GDM1 (cell line): ENCODE measurements at places on chromosomes 12 and 14.

DNA sequence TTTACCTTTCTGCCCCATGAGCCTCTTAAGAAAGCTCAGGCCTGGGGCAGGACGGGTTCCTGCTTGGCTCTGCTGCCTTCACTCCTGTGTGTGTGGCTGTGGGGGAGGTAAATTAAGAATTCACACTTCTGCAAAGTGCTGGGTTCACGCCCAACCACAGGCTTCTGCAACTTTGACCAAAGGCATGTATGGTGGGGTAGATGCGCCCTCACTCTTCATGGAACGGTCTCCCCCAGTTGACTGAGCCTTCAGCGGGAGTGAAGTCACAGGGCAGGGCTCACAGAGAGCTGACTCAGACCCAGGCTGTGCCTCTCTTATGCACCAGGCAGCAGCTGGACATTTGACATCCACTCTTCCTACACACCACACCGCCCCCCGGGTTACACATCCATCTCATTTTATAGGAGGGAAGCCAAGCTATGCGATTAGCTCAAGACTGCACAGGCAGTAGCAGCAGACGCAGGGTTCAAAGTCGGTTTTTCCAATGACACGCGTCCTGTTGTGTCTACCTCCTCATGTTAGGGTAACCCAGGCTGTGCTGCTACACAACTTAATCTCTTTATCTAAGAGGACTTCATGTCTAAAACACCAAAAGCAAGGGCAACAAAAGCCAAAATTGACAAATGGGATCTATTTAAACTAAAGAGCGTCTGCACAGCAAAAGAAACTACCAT, 15.4 kb upstream of the BCL11B start:
- no peak for DNase-seq

GRCh38 chr14:51293149-51293911, 53.3 kb downstream of the TMX1 start:
- DNase-seq: no peak

GRCh38 chr12:14048941-14049545, 67.6 kb upstream of the GRIN2B start:
- no peak for DNase-seq

DNA sequence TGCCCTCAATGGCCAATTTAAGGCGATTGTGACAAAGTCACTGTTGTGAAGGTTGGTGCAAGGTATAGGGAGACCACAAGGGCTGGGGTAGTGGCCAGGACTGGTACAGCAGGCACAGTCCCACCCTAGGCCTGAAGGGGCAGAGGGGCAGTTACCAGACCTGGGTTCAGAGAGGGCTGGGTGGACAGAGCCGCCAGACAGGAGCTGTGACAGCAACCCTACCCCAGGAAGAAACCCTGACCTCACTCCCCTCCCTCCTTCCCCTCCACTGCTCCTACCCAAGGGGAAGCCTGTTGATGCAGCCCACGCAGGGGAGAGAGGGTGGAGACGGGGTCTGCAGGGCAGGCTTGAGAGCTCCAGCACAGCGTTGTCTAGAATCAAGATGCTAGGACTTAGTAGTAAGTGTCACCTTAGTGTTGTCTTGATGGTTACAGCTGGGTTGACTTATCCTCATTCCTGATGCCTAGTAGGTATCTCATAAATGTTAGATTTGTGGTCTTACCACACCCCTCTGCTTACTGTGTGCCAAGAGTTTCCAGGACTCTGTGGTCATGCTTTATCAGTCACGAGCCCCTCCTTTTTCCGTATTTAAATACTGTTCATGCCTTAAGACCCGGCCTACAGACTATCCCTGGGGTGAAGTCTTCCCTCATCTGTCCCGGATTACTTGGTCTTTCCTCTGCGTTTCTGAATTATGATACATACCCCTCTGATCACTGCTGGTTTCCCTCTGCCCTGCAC, 14.4 kb downstream of the EML1 start:
- no peak for DNase-seq

- no peak for DNase-seq
These were observed 3.2 kb upstream of the DACT1 start for GRCh38 chr14:58634406-58635090.

- DNase-seq: no peak
These were observed 185.6 kb downstream of the TBX5 start for GRCh38 chr12:114220311-114220710.

DNA sequence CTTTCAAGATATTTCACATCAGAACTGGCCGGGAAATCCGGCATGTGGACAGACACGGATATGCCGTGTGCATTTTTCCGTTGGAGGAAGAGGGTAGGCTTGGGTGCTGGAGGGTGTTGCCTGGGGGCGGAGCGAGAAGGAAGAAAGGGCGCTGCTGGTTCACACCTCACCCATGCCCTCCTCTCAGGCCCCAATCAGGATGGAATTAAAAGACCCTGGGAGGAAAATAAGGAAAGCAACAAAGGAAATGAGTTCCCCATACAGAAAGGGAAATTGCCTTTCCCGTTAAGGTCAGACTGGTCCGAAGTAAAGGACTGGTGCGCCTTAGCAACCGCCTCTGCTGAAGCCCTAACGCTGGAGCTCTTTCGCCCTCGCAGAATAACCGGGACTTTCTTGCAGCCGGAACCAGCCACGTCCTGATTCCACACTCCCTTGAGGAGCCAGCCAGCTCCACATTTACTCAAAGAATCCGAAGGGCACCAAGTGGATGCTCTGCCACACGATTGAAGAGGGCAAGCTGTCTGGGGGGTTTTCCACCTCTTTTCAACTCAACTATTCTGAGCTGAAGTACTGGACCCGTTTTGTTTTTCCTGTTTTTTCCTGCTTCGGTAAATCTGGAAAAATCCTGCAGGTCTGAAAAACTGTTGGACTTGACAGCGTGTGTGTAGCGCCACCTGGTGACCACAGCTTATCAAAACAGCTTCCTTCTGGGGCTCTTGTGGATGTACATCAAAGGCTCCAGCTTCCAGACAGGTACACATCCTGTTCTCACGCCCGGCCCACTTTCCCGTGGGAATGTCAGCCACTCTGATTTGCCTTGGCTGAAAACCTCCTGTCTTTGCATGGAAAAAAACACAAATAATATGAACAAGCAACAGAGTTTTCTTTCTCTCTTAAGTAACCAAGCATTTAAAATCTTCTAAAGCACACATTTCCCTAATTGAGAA, 37.6 kb upstream of the BCL2L14 start:
- DNase-seq: peak; percentile 31

- no peak for DNase-seq
These were observed at the start of gene OLR1 for GRCh38 chr12:10171973-10172728. TSS of gene OLR1 (minus strand) at chr12:10172132. CDS start at chr12:10172077, 55 bp downstream.

- DNase-seq: no peak
These were observed 111.4 kb downstream of the DICER1 start for GRCh38 chr14:95045836-95046430.

DNA sequence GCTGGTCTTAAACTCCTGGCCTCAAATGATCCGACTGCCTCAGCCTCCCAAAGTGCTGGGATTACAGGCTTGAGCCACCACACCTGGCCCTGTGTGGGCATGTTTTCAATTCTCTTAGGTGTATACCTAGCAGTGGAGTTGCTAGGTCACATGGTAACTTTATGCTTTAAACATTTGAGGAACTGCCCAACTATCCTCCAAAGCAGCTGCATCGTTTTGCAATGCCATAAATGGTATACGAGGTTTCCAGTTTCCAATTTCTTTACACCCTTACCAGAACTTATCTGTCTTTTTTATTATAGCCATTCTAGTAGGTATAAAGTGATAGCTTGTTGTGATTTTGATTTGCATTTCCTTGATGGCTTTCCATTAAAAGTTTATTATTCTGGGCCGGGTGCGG, 25.1 kb downstream of the RBMS2 start:
- no peak for DNase-seq

GRCh38 chr14:87241018-87241768, 751.8 kb downstream of the GALC start:
- no peak for DNase-seq

DNA sequence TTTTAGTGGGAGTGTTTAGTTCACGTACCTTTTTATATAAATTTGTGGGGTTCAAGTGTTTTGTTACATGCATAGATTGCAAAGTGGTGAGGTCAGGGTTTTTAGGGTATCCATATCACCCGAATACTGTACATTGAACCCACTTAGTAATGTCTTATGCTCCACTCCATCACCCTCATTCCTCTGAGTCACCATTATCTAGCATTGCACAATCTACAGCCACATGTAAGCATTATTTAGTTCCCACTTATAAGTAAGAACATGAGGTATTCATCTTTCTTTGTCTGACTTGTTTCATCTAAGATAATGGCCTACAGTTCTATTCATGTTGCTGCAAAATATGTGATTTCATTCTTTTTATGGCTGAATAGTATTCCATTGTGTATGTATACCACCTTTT, 583.7 kb upstream of the LRFN5 start:
- DNase-seq: no peak

DNA sequence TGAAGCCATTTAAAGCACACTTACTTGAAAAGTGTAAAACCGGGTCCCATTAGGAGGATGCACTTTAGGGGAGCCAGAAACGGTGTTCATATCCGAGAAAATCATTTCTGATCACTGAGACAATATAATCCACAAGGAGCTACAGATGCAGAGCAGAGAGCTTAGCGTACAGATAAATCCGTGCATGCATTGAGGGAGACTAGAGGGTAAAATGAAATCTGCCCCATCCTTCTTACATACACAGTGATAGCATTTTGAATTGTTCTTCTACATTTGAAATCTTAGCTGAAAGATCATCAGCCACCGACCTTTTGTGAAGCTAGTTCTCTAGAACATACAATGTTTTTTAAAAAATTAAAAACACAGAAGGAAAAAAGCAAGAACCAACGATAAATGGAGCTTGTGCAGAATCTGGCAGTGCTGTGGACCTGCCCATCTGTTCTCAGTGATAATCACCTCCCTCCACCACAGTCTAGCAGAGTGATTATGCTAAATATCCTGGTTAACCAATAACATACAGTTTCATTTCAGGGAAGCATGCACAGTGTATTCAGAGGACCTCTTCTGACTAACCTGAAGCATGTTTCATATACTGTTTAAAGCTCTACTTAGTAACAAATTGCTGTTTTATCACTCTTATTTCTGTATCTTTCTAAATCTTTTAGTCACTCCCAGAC, 161.1 kb downstream of the PPFIA2 start:
- no peak for DNase-seq

DNA sequence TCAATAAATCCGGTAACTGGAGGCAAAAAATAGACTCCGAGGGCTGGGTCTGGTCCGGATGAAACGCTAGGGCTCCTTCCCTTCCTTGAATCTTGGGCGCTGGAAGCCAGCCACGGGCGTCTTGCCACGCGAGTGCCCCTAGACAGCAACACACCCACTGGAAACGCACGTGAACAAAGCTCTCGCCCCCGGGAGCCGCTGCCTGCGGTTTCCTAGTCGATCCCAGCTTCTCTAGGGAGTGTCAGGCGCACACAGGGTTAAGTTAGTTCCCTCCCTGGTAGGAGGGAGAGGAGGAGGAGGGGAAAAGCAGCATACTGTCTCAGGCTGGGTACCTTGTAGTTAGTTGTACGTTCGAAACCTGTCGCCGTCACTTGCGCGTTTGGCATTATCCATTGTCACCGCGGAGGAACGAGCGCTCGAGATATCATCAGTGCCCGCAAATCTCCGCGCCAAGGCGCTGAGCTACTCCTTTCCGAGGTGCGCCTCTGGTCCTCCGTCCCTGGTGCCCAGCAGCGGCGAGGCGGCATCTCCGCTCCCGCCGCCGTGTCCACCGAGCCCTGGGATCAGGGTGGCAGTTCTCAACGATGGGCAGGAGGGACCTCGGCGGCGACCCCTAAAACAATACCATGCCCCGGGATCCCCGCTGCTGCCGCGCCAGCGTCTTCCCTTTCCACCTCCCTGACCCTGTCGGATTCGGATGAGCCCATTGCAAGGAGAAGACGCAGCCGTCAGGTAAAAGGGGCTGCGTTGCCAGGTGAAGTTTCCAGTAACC, at the start of gene FLRT2:
TSS of gene FLRT2 (plus strand) at position 342 of the 772 bp plus-strand sequence. CDS start 91,371 bp downstream, outside the sequence.
- no peak for DNase-seq

DNA sequence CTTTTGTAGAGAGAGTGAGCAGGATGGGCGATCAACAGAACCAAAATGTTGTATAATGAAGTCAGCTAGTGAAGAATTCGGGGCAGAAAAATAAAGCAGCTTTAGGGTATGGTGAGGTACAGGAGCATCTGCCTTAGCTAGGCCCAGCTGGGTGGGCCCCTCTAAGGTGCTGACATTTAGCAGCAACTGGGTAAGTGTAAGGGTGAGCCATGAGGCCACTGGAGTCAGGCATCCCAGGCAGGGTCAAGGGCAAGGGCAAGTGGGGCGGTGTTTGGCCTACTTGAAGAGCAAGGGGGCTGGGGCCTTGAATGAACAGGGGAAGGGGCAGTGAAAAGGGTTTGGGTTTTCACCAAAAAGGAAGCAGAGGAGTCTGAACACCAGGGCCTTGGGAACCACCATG, 583.6 kb downstream of the BCL11B start:
- DNase-seq: no peak

DNA sequence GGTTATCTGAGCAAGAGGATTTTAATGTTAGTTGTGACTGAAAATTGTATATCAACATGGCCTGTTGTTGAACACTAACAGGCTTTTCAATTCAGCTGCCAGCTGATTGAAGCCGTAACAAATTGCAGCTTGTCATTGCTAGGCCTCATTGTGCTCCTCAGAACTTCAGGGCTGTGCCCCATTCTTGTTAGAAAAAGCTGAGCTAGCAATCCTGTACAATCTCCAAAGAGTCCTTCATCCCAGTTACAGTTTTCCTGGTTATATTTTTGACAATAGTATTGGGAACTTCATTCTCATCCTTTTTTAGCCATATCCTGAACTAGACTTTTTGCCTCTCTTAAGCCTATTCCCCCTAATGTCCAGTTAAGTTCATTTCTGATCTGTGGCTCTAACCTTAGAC, 564.1 kb upstream of the ATXN7L3B start:
- DNase-seq: no peak

DNA sequence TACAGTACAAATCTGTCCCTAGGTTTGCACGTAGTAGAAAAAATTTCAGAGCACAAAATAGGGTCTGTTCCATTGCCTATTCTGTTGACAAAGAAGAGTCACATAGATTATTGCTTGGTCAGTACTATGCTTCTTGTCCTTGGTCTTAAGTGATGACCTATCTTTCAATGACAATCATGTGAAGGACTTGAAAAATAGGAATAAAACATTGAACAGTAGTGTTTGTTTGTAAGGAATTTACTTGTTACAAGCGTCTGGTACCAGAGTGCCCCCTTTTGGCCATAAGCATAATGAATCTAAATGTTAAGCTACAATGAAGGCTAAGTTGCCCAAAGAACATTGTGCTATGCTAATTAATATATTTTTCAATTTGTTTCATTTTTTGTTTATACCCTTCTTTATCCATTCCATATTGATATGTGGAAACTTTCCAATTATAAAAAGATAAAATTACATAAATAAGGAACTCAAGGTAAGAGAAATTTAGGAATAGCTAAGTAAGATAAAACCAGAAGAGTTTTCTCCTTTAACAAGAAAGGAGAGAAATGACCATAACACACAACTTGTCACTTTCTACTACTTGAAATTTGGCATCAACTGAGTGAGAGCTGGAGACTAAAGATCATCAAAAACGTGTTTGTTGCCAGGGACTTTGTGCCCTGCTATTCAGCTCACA, 204.7 kb downstream of the EPS8 start:
- DNase-seq: no peak

DNA sequence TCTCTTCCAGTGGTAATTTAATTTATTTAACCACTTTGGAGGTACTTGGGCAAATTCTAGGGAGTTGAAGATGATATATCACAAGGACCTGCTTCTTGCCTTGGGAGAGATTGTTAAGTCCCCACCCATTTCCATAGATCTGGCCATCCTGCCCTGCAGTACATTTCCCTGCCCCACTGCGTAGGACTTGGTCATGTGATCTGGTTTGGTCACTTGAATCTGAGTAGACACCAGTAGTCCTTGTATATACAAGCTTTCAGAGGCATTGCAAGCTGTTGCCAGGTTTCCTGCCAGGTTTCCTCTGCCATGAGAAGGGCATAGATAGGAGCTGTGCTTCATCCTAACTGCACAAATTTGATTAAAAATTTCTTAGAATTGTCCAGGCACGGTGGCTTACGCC, 200.0 kb downstream of the ADAMTS20 start:
- DNase-seq: no peak
